AG08395 (cell line): ENCODE measurements at places on chromosomes 12 and 14.

DNA sequence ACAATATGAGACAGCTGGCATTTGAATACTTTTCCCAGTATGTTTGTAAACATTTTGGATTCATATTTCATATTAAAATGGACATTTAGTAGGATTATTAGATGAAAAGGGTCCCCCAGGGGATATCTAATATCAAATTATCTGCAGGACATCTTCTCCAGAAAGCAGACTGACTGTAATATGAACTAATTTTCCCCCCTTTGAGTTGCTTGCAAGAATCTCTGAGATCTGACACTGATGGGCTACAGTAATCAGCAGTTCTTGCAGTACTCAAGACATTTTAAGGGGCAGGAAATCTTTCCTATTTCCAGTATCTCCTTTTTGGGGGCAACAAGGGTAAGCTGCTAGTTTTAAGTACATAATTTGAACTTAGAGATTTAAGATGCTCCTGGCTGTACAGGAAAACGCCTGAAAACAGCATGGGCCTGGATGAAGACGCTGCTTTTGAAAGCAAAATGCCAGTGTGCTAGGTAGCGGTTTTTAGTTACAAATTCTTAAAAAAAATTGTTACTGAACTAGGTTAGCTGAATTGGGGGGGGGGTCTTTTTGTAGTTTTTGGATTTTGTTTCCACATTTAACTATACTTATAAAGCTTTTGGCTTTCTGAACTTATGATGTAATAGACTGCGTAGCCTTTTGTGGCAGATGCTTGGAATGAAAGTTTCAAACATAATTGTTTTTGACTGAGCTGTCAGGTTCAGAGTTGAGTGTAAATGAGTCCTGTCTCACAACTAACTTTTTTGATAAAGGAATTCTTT is 2.2 kb downstream of the FRMD6 start:
- DNase-seq: no peak

DNA sequence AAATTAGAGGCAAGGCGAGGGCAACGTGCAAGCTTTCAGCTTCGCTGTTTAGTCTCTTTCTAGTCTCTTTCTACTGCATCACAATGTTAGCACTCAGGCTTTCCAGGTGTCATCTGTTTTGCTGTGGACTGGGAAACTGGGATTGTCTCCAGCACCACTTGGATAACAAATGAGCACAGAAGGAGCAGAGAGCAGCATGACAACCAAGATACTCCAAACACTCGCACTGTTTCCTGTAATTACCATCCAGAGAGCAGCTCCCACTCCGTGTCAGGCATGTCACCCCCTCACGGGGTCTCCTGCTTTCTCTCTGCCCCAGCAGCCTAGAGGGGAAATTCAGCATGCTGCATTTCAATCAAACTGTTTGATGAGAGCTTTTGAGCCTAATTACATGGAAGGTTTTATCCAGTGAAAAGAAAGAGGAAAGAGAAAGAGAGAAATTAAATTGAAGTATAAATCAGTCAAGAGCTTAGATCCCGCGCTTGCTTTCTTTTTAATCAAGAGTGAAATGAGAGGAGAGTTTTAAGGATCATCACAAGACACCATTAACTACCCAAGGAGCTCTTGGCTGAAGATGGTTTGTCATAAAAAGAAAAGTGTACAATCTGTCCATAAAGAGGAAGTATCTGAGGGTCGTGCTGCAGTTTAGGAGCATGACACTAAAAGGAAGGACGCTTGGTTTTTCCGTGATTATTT is 917.7 kb downstream of the DIO2 start:
- DNase-seq: no peak

DNA sequence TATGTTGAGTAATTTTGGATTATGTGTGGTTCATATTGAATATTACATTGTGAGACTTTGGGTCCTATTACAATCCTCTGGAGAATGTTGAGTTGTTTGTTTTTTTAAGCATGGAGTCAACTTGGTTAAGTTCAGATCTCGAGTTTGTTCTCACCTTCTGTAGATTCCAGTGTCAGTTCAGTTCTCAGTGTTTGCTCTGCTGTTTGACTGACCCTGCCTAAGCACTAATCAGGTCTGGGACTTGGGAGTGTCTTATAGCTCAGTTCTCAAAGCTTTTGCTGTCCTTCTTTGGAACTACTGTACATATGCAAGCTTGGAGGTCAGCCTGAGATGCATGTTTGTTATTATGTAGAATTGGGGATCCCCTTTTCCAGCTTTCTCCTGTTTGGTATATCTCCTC is 63.1 kb downstream of the DIP2B start:
- no peak for DNase-seq

DNA sequence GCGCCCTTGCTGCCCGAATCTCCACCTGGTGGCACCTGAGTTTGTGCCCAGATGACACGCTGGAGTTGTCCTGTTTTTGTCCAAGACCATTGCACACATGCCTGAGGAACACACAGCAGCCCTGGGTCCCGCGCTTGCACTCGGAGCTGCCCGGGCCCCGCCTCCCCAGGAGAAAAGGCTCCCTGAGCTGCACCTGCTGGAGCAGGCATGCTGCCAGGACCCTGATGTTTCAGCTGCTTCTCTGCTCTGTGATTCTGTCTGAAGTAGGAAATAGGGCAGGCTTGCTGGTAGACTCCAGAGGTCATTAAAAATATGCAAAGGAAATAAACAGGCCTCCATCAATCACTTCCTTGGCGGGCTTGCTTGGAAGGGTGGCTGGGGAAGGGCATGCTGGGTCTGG is 271.6 kb downstream of the CACNA1C start:
- DNase-seq: no peak

DNA sequence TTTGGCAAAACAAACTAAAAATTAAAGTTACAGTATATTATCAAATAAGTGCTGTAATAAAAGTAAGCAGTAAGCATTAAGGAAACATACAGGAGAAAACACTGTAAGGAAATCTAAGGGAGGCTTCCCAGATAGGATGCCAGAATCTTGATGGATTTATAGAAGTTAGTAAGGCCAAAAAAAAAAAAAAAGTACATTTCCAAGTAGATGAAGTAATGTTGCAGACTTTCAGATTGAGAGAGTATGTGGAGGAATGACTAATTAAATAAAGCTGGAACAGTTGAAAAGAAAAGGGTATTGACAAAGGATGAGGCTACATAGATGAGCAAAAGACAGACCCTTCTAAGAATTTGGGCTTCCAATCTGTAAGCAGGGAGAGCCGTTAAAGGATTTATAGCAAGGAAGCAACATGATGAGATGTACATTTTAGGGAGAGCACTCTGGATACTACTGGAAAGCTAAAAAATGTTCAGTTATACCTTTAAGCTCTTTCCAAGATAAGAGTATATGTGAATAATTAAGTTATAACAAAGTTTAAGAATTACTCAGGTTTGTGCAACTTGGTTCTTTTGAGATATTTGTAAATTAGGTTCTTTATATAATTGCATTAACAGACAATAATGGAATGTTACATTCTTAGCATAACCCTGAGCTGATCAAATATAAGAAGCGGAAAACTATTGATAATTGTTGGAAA is 87.5 kb upstream of the MON2 start:
- peak; percentile 19 for DNase-seq
